ENCODE measurements at places on chromosomes 7 and 10. TPM values are rescaled to one million over a fixed set of nuclear protein-coding genes. Genes with fewer than 3 reads are reported as not detected.

GRCh38 chr7:137421366-137421765 is 77.8 kb upstream of the PTN start:
- no peak for DNase-seq

Gene TWNK
- total RNA-seq, result 15.9 TPM

Gene VWA2
- total RNA-seq, result 30.2 TPM

GRCh38 chr10:5977471-5978229 is at the start of gene IL15RA:
Gene IL15RA, minus strand, starts transcription at chr10:5977543. Its CDS starts 51 bp downstream, at chr10:5977492.
- DNase-seq, result peak; percentile 77

Gene ARHGAP22
- 0.10 TPM for total RNA-seq

- DNase-seq, result no peak
Measured at GRCh38 chr7:100215895-100216294, 3.9 kb upstream of the PVRIG start.

Gene FOXP2
- 0.66 TPM for total RNA-seq

Gene LRRC27
- total RNA-seq, result 3.3 TPM

Gene ELN
- total RNA-seq, result 0.10 TPM

Gene PRKCQ
- 0.03 TPM for total RNA-seq

- no peak for DNase-seq
Measured at GRCh38 chr10:10165415-10165814, 852.3 kb upstream of the CELF2 start.

GRCh38 chr7:92888-93672 is 99.3 kb upstream of the FAM20C start:
- no peak for DNase-seq

DNA sequence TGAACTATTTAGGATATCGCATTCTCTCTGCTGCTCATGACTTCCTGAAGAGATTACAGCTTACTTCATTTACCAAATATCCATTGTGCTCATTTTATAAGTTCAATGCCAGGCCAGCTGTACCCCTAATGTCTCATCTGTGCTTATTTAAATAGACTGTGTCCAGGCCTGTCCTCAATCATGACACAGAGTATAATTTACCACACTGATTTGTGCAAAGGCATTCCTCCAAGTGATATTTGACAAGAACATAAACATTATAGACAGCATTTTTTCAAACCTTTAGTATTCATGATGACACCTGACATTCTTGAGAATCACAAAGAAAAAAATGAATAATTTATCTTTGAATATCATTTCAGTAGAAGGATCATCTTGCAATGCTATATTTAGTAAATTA is 260.1 kb upstream of the SEMA3D start:
- no peak for DNase-seq

- DNase-seq, result no peak
Measured at GRCh38 chr7:128939861-128940410, 2.2 kb downstream of the IRF5 start.

GRCh38 chr10:22643775-22644174 is 70.6 kb downstream of the PIP4K2A start:
- DNase-seq, result no peak

GRCh38 chr10:118307220-118307619 is 34.9 kb downstream of the FAM204A start:
- DNase-seq, result no peak
